ENCODE measurements at places on chromosomes 16 and 17.

- DNase-seq: peak; percentile 60
These were observed 141.0 kb upstream of the KCNJ18 start for GRCh38 chr17:21551081-21551881.

DNA sequence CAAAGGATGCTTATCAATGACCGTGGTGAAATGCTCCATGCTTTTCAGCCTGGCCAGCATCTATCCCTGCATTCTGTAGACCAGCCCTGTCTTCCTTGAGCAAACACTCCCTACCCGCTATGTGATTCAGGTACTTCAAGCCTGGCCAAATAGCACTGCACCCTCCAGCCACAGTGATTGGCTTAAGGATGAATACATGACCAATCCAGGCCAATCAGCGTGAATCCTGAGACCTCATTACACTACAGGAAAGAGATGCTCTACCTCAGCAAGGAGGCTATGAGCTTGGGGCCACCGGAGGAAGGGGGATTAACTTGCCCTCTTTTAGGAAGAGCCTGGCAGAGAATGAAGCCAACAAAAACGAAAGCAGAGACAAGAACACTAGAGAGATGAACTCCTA lies 162.5 kb downstream of the ZNF423 start:
- no peak for DNase-seq

GRCh38 chr17:65163990-65164495 lies 26.9 kb downstream of the RGS9 start:
- no peak for DNase-seq

GRCh38 chr17:75764711-75765421 lies at the start of gene GALK1:
GALK1 (minus strand) TSS chr17:75765192; CDS start chr17:75765136, 56 bp downstream.
- DNase-seq: peak; percentile 60

DNA sequence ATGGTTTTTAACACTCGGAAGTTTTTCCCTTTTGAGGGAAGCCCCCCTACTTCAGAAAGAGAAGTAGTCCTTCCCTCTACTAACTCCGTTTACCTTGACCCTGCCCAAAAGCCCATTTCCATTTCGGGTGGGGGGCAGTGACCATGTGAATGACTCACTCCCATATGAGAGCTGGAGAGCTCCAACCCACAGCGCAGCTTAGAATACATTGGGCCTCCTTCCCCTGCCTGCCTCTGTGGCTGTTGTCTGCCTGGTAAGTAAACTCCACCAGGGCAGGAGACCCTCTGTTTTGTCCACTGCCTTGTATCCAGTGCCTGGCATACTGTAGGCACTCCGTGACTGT lies 985 bp downstream of the SGSM2 start:
- no peak for DNase-seq

- peak; percentile 28 for DNase-seq
These were observed 405.5 kb downstream of the CPPED1 start for GRCh38 chr16:12398029-12398682.

DNA sequence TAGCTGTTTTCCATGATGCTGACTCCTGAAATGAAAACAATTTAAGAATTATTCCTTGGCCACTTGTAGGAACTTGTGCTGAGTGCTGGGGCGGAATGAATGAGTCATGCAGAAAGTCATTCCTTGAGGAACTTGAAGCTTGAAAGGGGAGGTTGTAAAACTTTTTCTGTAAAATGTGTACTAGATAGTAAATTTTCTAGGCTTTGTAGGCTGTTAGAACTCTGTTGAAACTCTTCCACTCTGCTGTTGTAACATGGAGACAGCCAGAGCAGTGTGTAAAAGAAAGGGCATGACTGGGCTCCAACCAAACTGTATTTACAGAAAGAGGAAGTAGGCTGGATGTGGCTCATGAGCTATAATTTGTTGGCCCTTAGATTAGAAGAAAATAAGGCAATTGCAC lies 46.1 kb downstream of the ABCA8 start:
- DNase-seq: no peak
